ENCODE measurements at places on chromosomes 5 and 9. TPM values are rescaled to one million over a fixed set of nuclear protein-coding genes. Genes with fewer than 3 reads are reported as not detected.

Gene UGT3A2
- 529 TPM for total RNA-seq

Gene HTR4
- not detected for total RNA-seq

Gene WNT8A
- total RNA-seq: not detected

Gene GPR151
- total RNA-seq: not detected

Gene TAS2R1
- total RNA-seq: not detected

Gene SLC6A18
- total RNA-seq: not detected

Gene MEIKIN
- total RNA-seq: not detected

Gene NME5
- 0.72 TPM for total RNA-seq

GRCh38 chr9:97534961-97535594 is 33.6 kb downstream of the TMOD1 start:
- no peak overlapping the region for H3K4me3 ChIP-seq
- no peaks in the 10 kb centered on the region for H3K4me1 ChIP-seq
- H3K27ac ChIP-seq: no peak overlapping the region

- no peak overlapping the region for H3K4me3 ChIP-seq
- no peaks in the 10 kb centered on the region for H3K36me3 ChIP-seq
- no peak overlapping the region for H3K27ac ChIP-seq
- H3K27me3 ChIP-seq: no peaks in the 10 kb centered on the region
Observed at GRCh38 chr9:88236511-88237478, 98.5 kb upstream of the SPATA31C2 start.

- no peaks in the 10 kb centered on the region for H3K36me3 ChIP-seq
- peaks cover 14% of the 10 kb centered on the region for H3K4me1 ChIP-seq
- no peak overlapping the region for H3K4me3 ChIP-seq
- H3K27ac ChIP-seq: no peak overlapping the region
Observed at GRCh38 chr5:123433596-123433995, 10.4 kb upstream of the CEP120 start.

- no peak overlapping the region for H3K4me3 ChIP-seq
- H3K36me3 ChIP-seq: no peaks in the 10 kb centered on the region
- H3K4me1 ChIP-seq: peaks cover 13% of the 10 kb centered on the region
- DNase-seq: no peak
- no peak overlapping the region for H3K27ac ChIP-seq
Observed at GRCh38 chr9:113247640-113248039, 26.3 kb downstream of the SLC31A1 start.

DNA sequence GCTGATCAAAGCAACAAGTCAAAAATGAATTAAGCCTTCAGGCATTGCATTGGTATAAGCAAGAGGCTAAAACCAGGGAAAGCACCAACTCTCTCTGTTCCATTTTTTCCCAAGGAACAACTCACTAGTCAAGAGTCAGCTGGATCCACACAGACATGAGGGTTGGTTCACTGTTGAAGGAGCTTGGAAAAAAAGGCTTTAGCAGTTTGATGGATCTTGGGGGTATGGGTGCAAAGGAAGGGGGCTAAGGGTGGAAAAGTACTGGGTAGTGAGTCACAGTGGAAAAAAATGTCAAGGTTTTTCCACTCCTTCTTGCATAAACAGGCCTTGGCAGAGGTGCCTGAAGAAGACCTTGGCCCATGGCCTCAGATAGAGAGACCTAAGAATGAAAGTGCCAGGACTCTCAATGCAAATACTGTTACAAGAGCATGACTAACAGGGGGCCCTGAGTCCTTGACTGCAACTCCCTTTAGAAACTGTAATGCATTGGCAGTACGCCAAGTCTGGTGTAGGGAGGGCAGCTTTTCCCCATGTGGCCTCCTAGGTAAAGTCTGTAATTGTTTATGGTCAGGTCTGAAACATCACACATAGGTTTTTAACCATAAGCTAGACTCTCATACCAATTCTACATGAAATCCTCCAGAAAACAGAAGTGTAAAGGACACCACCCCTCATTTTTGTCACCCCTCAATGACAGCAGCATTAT is 23.7 kb downstream of the ACTL7A start:
- no peak overlapping the region for H3K27ac ChIP-seq
- DNase-seq: peak; percentile 65
- peaks cover 29% of the 10 kb centered on the region for H3K36me3 ChIP-seq
- H3K4me1 ChIP-seq: peaks cover 5% of the 10 kb centered on the region
- no peak overlapping the region for H3K4me3 ChIP-seq

DNA sequence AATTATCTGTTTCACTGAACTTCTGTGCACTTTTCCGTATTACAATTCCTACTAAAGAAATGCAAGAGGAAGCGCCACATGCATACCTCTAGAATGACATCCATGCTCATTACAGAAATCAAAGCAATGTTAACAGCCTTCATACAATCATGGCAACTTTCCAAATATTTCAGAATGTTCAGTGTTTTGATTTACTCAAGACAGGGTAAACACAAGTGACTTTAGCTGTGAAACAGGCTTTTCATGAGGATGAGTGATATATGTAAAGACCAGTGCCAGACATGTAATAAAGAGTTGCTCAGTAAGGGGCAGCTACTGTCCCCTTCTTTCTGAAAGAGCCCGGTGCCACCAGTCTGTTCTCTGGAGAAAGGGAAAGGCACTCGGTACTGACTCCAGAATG is 4.7 kb downstream of the BOD1 start:
- DNase-seq: no peak
- no peak overlapping the region for H3K27ac ChIP-seq
- peaks cover 6% of the 10 kb centered on the region for H3K4me1 ChIP-seq
- H3K4me3 ChIP-seq: no peak overlapping the region
- H3K27me3 ChIP-seq: no peaks in the 10 kb centered on the region
- peaks cover 53% of the 10 kb centered on the region for H3K36me3 ChIP-seq

GRCh38 chr5:172944741-172945140 is 14.5 kb upstream of the RPL26L1 start:
- H3K36me3 ChIP-seq: no peaks in the 10 kb centered on the region
- no peak overlapping the region for H3K4me3 ChIP-seq
- H3K27me3 ChIP-seq: no peaks in the 10 kb centered on the region
- DNase-seq: no peak
- no peak overlapping the region for H3K27ac ChIP-seq

DNA sequence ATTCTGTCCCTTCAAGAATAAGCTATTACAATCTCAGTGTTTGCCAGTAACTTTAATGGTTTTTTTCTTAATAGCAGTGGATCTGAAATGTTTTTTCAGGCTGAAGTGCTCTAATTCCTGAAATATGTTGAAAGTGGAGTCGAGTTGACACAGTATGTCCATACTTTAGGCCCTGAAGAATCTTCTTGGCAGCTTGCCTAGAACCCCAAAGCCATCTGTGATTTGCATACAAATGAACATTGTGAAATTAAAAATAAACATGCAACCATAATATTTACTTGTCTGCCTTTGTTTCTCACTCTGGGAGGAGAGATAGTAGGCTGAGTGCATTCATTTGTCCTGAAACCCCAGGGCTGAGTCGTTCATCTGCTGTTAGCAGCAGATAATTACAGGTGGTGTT is 152.7 kb downstream of the ADCY2 start:
- no peaks in the 10 kb centered on the region for H3K4me1 ChIP-seq
- no peak overlapping the region for H3K4me3 ChIP-seq
- no peaks in the 10 kb centered on the region for H3K27me3 ChIP-seq
- no peak overlapping the region for H3K27ac ChIP-seq
- no peak for DNase-seq

- no peak overlapping the region for H3K4me3 ChIP-seq
- H3K36me3 ChIP-seq: no peaks in the 10 kb centered on the region
Observed at GRCh38 chr5:162473041-162473714, 405.6 kb downstream of the GABRG2 start.

- H3K27me3 ChIP-seq: no peaks in the 10 kb centered on the region
- H3K4me3 ChIP-seq: no peak overlapping the region
- H3K36me3 ChIP-seq: no peaks in the 10 kb centered on the region
- H3K27ac ChIP-seq: no peak overlapping the region
- no peaks in the 10 kb centered on the region for H3K4me1 ChIP-seq
- DNase-seq: no peak
Observed at GRCh38 chr5:3343911-3344310, 251.7 kb upstream of the IRX1 start.

GRCh38 chr5:63111891-63112290 is 533.3 kb downstream of the LRRC70 start:
- no peaks in the 10 kb centered on the region for H3K36me3 ChIP-seq
- no peaks in the 10 kb centered on the region for H3K4me1 ChIP-seq
- no peak overlapping the region for H3K4me3 ChIP-seq
- H3K27me3 ChIP-seq: peaks cover 24% of the 10 kb centered on the region
- no peak for DNase-seq

- H3K36me3 ChIP-seq: no peaks in the 10 kb centered on the region
- H3K4me1 ChIP-seq: peaks cover 2% of the 10 kb centered on the region
- no peaks in the 10 kb centered on the region for H3K27me3 ChIP-seq
Observed at GRCh38 chr5:88396751-88397281, 128.2 kb upstream of the TMEM161B start.

DNA sequence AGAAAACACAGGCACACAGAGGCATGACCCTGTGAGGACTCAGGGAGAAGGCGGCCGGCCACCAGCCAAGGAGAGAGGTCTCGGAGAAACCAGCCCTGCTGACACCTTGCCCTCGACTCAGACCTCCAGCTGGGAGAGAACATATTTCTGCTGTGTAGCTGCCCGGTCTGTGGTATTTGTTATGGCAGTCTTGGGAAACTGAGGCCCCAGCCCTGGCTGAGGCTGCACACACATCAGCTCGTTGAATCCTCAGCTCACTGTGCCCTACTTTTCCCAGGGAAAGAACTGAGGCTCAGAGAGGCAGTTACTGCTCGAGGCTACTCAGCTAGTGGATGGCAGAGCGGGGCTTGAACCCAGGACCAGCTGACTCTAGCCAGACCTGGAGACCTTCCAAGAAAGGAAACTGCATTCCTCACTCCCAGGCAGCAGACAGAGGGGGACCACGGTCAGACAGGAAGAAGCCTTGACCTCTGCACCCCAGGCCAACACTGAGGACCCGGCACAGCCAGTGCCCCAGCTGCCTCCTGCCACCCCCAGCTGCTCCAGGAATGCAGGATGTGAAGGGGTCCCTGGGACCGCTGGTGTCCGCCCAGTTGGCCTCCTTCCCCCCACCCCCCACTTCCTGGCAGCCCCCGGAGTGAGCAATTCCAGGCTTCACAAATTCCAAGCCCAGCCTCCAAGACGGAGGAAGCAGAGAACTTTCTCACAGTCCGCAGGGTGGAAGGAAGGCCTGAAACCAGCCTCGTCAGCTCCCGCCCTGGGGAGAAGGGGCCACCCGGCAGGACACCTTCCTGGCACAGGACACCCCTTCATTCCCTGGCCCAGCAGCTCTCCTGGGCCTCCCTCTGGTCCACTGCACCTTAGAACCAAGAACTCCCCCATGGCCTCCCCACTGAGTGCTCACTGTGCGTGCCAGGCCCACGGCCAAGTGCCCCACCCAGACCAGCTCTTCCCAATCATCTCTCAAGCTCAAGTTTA is 69.9 kb downstream of the LRSAM1 start:
- no peak overlapping the region for H3K4me3 ChIP-seq
- H3K36me3 ChIP-seq: peaks cover 29% of the 10 kb centered on the region
- DNase-seq: no peak
- no peaks in the 10 kb centered on the region for H3K27me3 ChIP-seq
- H3K27ac ChIP-seq: no peak overlapping the region

DNA sequence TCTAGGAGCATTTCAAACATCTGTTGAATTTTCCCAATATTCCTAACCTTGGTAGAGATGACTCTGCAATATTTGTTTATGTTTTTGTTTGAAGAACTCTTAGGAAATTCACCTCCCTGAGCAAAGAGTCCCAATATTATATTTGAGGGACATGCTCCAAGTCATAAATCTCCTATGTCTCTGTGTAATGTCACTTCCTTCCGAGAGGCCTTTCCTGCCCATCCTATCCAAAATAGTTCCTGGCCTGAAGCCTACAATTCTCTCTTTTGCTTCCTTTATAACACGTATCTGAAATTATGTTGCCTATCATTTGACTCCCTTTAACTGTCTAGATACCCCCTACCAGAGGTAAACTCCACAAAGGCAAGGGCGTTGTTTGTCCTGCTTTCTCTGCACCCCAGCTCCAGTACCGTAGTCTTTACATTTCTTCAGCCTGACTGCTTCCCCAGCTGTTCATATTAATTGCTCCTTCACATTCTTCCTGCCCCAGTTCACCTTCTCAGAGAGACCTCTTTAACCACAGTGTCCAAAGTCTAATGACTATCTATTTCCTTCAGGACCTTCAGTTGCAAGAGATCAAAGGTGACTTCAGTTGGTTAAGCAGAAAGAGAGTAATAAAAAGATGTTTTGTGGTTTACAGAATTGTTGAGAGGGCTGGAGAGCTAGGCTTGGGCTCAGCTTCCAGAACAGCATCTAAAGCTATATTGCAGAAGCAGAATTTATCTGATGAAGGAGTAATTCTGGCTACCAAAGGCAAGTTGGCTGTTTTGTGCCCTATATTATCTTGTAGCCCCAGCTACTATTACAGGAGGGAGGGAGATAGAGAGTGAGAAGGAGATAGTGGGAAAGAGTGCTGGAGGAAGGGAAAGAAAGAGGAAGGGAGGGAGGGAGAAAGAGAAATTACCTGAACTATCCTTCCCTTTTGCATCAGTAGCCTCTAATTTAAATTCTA is 109.3 kb upstream of the TMEM161B start:
- no peaks in the 10 kb centered on the region for H3K27me3 ChIP-seq
- no peak overlapping the region for H3K27ac ChIP-seq
- H3K4me1 ChIP-seq: peaks cover 4% of the 10 kb centered on the region
- no peak for DNase-seq
- H3K36me3 ChIP-seq: no peaks in the 10 kb centered on the region
- no peak overlapping the region for H3K4me3 ChIP-seq

- peaks cover 13% of the 10 kb centered on the region for H3K27me3 ChIP-seq
- H3K4me3 ChIP-seq: no peak overlapping the region
- no peak for DNase-seq
- H3K27ac ChIP-seq: no peak overlapping the region
- H3K4me1 ChIP-seq: no peaks in the 10 kb centered on the region
Observed at GRCh38 chr9:74728176-74728575, 159.5 kb downstream of the TRPM6 start.

DNA sequence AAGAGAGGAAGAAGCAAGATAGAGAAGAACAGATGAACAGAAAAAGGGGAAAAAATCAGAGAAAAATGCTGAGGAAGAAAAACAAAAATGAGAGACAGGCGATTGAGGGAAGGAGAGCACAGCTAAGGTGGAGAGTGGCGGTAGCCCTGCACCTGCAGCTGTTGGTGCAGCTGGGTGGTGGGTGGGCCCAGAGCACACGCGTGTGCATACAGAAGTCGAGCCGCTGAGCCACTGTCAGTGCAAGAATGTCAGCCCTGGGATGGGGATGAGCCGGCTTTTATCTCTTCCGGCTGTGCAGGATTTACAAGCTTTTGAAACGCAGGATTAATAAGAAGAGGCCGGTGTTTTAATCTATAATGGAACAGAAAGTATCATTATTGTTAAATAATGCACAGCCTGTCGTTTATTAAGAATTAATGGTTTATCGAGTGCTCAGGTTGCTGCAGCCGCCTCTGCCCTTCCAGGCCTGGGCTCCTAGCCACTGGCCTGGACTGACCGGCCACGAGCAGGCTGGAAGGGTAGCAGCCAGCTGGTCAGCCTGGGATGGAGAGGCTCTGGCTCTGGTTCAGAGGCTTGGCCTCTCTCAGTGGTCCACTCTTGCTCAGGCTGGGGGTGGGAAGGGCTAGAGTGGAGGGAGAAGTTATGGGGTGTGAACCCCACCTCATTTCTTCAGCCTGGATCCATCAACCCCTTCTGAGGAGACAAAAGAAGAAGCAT is 68.7 kb downstream of the PCDH1 start:
- H3K27me3 ChIP-seq: no peaks in the 10 kb centered on the region
- no peak overlapping the region for H3K27ac ChIP-seq
- H3K36me3 ChIP-seq: no peaks in the 10 kb centered on the region
- DNase-seq: no peak
- no peak overlapping the region for H3K4me3 ChIP-seq

All from A673 (cell line).